ENCODE measurements at places on chromosomes 16 and 17. TPM values are rescaled to one million over a fixed set of nuclear protein-coding genes. Genes with fewer than 3 reads are reported as not detected.

The NUBP2 gene
- total RNA-seq, result 128 TPM

The CES5A gene
- not detected for total RNA-seq

The VKORC1 gene
- 121 TPM for total RNA-seq

The CDT1 gene
- total RNA-seq, result 32.8 TPM

The NPW gene
- not detected for total RNA-seq

The KRTAP16-1 gene
- total RNA-seq, result not detected

The PRSS36 gene
- total RNA-seq, result 0.06 TPM

The CACNG5 gene
- total RNA-seq, result not detected

The TEKT1 gene
- not detected for total RNA-seq
